Hypothalamus (tissue), 51 donors: ENCODE measurements at places on chromosomes 12 and 14.
A peak's percentile ranks its signal among the peaks of the same experiment; 100 is the strongest.

GRCh38 chr14:104752423-104752734 is 568 bp upstream of the SIVA1 start:
- no peak for DNase-seq

DNA sequence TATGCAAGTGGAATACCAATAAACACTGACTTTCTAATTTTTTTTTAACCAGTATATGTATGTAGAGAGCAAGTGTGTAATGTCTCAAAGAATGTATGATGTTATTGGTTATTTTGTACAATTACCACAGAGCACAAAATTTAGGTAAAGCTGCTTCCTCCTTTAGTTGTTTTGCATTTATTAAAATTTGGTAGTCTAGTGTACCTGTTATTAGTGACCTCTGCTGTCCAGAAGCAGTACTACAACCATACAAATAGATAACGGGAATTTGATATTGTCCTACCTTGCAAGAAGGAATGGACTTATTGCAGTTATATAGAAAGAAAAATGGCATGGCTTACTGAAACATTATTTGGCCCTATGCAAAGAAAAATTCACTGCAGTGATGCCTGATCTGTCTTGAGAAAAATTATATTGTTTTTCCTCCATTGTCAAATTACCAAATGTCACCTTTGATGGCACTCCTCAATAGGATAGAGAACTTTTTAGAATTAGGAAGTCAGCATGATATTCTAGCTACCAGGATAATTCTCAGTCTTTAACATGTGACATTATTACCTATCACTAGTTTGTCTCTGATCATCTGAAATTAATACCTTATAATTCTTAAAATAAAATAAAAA is 153.9 kb upstream of the RMST start:
- DNase-seq = no peak

- no peak for DNase-seq
Measured at GRCh38 chr14:71610797-71611196, 321.4 kb upstream of the RGS6 start.

GRCh38 chr14:84112589-84112988 is 1417.4 kb upstream of the FLRT2 start:
- no peak for DNase-seq

DNA sequence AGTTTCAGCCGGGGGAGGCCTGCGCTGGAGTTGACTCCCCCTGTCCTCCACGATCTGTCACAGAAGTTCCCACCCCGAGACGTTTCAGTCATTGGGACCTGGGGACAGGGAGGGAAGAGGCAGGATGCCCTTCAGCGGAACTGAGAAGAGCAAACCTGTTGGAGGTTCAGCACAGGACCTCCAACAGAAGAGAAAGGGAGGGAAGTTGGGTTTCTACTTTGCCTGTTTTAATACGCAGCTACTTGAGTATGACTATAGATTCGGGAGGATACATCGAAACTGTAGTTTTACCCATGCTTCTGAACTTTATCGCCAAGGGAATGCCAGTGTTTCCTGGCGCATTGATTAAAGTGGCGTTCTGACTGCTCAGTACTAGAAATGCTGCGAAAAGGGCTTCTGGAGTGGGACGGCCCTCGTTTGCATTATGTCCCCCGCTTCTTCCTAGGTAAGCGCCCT is 2.3 kb upstream of the DUSP6 start:
- peak; percentile 28 for DNase-seq

DNA sequence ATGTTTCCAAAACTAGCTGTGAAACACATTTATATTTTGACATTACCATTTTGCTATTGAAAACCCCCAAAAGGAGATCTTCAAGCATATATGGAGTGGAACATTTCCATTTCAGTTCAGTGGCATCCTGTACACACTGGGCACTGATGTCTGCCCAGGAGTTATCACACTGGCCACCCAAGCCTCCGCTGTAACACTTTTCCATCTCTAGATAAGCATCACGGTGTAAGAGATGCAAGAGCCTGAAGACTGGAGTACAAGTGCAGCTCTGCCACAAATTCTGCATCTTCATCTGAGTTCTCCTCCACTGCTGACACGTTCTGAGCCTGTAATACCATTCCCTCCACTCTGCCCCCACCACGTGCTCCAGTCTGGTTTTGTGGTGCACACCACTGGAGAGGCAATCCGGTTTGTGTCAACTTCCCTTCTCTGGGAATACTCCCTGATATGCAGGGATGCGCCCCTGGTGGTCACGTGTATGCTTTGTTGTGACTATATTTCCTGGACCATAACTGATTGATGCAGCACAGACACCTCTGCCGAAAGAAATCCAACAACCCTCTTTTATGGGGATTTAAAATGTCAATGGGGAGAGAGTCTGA is 12.7 kb downstream of the SPTLC2 start:
- no peak for DNase-seq
